GM23338 (cell line): ENCODE measurements at places on chromosomes 13 and 19. TPM values are rescaled to one million over a fixed set of nuclear protein-coding genes. Genes with fewer than 3 reads are reported as not detected.
A peak's percentile ranks its signal among the peaks of the same experiment; 100 is the strongest.

- no peak for DNase-seq
These were observed 54.9 kb upstream of the ATP12A start for GRCh38 chr13:24625331-24625731.

DNA sequence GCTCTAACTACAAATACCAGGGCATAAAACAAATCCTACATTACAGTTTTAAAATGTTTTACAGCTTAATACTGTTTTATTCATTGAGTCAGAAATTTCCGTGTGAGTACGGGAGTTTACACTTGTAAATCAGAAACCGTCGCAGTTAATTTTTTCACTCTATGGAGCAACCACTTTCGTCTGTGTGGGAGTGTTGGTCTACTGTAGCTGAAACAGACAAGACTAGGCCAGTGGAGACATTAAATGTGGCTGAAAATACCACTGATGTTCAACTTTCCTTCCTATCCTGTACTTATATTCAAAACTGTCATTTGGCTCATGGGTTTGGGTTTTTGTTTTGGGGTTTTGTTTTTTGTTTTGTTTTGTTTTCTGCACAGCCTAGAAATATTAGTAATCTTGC, 268.7 kb downstream of the DCT start:
- no peak for DNase-seq

- DNase-seq, result peak; percentile 90
These were observed 106.8 kb upstream of the SPATA13 start for GRCh38 chr13:24053519-24054251.

DNA sequence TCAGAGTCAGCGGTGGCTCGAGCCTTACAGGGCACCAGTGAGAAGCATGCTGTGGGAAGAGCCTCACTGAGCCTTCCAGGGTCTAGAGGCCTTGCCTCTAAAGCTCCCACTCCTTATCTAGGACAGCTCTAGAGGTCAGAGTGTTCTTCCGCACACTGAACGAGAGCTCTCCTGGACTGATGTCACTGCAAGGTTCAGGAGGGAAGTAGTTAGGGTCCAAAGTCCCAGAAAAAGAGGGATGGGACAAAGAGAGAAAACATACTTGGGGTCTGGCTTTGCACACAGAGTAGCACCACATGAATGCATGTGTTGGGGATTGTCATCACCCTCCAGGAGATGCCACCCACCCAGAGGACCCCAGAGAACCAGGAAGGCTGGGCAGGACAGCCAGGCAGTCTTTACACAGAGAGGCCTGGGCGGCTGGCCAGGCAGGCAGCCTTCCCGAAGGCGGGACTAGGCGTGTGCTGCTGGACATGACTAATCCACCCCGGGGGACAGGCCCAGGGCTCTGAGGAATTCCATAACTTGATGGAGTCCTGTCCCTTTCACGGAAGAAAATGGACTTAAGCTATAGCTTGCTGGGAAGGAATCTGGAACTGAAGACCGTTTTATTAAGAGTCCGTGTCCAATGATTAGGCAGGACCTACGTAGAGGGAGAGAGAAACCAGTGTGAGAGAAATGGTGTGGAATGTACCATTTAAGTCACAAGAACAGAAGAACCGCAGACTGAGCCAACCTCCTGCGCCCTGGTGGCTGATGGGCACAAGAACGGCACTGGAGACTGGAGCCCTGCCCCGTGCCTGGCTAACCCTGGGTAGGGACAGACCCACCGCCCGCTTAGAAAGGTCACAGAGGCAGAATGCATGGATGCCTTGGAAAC, 16.6 kb upstream of the EPHX3 start:
- no peak for DNase-seq

The LAMP1 gene
- total RNA-seq, result 97.8 and 107 TPM in 2 replicates

The ZNF578 gene
- total RNA-seq, result 11.9 and 23.9 TPM in 2 replicates

The RGS9BP gene
- total RNA-seq, result 0.43 and 0.83 TPM in 2 replicates

GRCh38 chr13:51396352-51396751, 56.5 kb downstream of the INTS6 start:
- no peak for DNase-seq

DNA sequence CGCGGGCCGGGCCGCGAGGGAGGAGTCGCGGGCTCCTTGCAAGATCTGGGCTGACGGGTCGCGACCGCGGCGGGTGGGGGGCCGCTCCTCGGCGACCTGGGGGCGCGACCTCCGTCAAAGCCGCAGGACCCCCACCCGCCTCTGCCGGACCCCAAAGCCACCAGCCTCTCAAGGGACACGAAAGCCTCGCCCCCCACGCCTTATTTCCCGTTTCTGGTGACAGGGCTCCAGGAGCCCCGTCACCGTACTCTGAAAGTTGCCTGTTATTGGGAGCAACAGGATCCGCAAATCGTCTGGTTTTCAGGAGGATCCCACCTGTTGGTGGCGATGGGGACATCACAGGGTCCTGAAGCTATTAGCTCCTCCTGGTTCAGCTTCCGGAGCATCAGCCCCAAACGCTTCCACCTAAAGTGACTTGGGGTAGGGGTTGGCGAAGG, 530 bp downstream of the MAU2 start:
- DNase-seq, result peak; percentile 73

DNA sequence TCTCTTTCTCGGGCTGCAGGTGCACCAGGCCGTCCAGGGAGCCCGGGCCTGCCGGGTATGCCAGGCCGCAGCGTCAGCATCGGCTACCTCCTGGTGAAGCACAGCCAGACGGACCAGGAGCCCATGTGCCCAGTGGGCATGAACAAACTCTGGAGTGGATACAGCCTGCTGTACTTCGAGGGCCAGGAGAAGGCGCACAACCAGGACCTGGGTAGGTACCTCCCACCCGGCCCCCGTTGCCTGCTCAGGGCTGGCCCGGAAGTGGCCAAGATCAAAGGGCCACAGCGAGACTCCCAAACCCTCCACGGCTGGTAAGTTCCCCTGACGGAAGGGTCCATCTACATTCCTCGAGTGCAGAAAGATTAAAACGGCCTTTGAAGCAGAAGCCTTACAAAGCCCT, 55.1 kb downstream of the RAB20 start:
- DNase-seq, result no peak

- no peak for DNase-seq
These were observed 59.8 kb upstream of the RFC3 start for GRCh38 chr13:33758113-33758512.

The ODAD3 gene
- total RNA-seq, result 0.54 and 1.5 TPM in 2 replicates

- no peak for DNase-seq
These were observed 8.1 kb downstream of the CREB3L3 start for GRCh38 chr19:4161415-4162077.

DNA sequence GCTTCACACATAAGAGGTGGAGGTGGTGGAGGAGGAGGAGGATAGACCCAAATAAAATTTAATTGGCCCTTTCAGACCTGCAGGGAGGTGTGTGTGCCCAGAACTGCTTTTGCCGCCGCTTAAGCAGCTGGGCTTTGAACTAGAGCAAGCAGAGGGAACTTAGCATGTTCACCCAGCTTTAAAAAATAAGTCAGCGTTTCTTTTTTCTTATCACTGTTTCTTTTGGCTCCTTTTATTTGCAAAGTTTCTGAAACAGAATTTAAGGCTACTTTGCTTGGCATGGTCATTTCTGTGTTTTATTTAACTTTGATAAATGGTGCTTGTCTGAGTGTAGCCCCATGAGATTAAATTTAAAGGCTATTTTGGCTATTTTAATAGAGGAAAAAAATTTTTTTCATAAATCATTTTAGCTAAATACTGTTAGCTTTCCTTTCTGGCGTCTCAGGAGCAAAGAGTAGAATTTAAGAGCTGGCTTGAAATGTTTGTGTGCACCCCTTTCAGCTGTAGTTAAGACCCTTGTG, 43.3 kb upstream of the RNF113B start:
- DNase-seq, result no peak

DNA sequence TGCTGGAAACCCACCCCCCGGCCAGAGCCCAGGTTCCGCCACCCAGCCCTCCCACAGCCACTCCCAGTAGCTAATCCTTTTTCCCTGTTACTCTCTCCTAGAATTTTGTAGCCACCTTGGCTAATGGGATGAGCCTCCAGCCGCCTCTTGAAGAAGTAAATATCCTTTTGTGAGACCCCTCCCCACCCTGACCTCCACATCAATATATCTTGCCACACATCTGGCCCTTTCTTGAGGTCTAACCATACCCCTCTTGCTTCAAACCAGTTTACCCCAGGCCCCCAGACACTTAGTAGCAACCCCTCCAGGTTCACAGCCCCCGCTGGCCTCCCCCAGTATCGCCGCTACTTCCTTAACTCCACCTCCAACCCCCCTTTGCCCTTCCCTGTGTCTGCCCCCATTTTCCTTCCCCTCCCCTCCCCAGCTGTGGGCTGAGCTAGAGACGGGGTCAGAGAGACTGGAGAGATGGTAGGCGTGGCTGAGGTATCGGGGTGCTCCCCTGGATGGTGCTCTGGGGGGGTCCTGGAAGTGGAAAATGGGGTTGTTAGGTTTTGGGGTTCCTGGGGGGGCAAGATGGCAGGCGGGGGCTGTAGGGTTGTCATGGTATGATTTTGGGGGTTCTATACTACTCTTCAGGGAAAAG, 2.8 kb downstream of the PRMT1 start:
- DNase-seq, result peak; percentile 47

GRCh38 chr19:17073869-17074633, 1.2 kb downstream of the HAUS8 start:
- peak; percentile 62 for DNase-seq

- DNase-seq, result no peak
These were observed 8.8 kb downstream of the DDX39A start for GRCh38 chr19:14410091-14411051.

- DNase-seq, result no peak
These were observed 18.4 kb downstream of the FOXO1 start for GRCh38 chr13:40648040-40648439.

The CEACAM7 gene
- total RNA-seq, result 0.24 and 0.50 TPM in 2 replicates

GRCh38 chr19:46031781-46032596, 8.8 kb downstream of the IGFL4 start:
- DNase-seq, result no peak

DNA sequence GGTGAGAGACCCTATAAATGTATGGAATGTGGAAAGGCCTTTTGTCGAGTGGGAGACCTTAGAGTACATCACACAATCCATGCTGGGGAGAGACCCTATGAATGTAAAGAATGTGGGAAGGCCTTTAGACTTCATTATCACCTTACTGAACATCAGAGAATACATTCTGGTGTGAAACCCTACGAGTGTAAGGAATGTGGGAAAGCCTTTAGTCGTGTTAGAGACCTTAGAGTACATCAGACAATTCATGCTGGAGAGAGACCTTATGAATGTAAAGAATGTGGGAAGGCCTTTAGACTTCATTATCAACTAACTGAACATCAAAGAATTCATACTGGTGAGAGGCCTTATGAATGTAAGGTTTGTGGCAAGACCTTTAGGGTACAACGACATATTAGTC, 17.1 kb downstream of the ZNF546 start:
- peak; percentile 15 for DNase-seq

DNA sequence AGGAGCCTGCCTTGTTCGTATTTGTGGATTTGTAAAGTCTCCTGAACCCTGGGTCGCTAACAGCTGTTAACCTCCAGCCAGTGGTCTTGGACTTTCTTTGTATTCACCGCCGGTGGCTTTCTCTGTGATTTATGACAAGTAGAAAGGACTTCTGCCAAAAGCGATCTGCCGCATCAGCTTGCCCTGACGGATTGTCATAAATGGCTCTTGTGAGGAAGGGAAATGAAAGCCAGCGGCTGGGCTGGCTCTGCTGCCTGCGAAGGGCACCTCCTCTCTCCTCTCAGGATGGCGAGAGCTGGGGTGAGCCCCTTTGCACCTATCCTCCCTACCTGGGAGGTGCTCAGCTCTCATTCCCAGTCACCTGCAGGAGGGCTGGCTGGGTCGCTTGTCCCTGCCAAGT, 25.6 kb downstream of the DHRS12 start:
- no peak for DNase-seq

- DNase-seq, result no peak
These were observed 167.0 kb upstream of the ZNF507 start for GRCh38 chr19:32178401-32178800.

- DNase-seq, result no peak
These were observed 1.5 kb downstream of the EPSTI1 start for GRCh38 chr13:42990291-42991232.

DNA sequence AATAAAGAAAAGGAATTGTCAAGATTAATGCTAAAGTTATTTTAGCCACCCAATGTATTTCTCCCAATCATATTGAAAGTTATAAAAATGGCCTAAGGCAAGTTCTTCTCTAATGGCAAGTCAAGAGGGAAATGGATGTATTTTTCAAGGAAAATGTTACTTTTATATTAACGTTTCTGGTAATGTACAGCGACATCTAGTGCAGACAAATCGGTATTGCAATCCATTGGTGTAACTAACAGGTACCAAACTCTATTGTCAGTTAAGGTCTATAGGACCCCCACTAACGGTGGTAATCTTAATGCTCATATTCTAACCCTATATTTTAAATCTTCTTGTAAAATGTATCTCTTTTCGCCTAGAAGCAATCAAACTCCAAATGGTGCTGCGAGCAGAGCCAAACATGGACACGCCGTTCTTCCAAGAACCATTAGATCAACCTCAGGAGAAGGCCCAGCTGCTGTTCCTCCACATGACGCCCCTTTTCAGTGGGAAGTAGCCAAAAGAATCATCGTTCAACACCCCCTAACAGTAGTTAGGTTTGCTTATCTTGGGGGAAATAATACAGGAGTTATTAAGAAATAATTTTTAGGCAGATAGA, 98.5 kb upstream of the PABPC3 start:
- DNase-seq, result peak; percentile 79

DNA sequence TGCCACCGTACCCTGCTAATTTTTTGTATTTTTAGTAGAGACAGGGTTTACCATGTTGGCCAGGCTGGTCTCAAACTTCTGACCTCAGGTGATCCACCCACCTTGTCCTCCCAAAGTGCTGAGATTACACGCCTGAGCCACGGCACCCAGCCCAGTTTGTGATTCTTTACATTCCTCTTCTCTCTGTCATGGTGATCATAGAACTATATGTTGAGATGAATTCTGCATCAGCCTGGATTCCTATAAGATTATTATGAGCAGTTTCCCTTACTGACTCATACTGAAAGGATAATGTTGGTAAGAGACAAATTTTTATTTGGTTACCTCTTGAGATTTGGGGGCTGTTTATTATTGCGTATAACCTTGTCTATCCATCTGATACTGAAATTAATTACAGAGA, 121.5 kb upstream of the CSNK1A1L start:
- DNase-seq, result no peak

DNA sequence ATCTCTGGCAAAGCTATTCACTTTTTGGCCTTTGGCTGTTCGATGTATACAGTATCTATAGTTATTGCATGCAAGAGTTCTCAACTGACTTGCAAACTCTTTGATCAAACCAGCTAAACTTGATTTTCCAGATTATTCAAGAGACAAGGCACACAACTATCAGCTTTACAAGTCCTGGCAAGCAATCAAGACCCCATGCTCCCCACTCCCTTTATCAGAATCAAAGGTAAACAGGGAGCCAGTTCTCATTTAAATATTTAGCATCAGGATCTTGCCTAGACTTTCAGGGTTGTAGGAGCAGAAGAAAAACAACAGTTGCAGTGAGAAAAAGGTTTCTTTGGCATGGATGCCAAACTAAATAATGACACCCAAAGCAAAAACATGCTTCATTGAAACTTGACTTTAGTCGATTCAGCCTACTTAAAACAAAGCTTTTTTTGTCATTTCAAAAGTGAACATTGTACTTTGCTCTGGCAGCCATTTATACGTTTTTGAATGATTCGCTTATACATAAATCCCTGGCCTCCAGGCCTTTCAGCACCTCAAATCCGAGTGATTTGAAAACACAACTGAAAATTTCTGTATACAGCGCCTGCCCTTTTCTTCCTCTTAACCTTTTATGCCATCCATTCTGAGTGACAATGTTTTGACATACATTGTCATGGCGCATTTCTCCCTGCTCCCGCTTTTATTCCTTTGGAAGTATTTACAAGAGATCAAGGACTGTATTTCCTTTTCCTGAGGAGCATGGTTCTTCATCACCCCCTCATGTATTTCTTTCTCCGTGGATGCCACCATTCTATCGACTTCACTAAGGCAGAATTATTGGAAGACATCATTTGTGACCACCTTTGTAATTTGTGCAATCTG, 340.8 kb downstream of the KLF5 start:
- DNase-seq, result peak; percentile 6

The PCDH9 gene
- total RNA-seq, result 0.31 and 0.82 TPM in 2 replicates

The SULT2A1 gene
- total RNA-seq, result not detected in 2 replicates
